ENCODE measurements at places on chromosomes 1 and 21.
A peak's percentile ranks its signal among the peaks of the same experiment; 100 is the strongest.

- no peak for DNase-seq
Measured at GRCh38 chr1:2274231-2274928, 46.3 kb downstream of the SKI start.

DNA sequence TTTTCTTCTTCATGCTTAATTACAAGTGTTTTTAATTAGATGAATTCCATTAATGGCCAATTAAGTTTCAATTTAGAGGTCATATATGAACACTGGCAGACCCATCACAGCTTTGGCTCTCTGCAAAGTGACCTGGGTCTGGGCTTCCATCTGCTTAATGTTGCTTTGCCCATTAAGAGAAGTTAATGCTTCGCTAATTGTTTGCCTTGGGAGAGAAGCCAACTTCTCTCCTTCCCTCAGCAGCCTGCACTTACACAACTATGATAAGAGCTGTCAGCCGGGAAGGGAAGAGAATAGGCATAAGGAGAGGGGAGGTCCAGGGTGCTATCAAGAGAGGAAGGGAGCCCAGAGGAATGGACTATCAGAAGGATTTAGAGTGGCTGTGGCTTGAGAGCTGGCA, 29.0 kb upstream of the CCDC190 start:
- no peak for DNase-seq

DNA sequence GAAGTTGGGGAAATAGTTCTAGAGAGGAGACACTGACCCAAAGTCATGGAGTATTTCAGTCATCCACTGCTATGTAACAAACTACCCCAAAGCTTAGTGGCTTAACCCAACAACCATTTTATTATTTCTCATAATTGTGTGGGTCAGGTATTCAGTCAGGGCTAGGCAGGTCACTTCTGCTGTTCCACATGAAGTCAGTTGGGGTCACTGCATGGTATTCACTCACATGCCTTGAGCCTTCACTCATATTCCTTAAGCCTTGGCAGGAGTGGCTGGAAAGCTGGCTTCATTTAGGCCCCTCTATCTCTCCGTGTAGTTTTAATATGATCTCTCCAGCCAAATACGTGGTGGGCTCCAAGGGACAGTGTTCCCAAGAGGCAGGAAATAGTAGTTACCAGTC, 17.5 kb upstream of the RNF11 start:
- DNase-seq: no peak

DNA sequence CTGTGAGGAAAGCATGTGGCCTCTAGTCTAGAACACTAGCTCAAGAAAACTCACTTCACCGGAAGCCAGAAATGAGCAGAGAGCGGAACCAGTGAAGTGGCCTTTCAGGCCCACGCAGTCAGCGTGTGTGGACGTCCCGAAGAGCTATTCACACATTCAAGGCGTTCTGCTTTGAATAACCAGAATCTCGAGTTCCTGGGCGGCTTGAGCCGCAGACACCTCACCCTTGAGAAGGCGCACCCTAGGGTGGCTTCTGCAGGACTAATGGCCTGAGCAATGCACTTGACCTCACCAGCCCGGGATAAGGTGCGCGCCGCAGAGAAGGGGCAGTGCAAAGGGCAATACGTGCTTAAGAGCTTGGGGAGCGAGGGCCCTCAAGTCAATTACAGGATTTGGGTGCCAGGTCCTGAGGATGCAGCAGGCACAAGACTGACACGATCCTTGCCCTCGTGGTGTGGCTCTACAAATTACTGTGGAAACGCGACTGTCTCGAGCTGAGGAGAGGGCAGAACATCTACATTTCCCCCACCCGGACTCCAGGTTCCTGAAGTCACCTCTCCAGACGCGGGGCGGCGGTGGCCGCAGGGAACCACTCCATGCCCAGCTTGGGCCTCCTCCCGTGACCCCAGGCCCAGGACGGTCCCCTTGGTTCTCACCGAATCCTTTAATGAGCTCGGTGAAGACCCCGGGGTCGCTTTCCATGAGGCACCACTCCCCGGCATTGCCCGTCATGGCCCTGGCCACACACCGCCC, 455 bp downstream of the UCHL5 start:
- peak; percentile 75 for DNase-seq

DNA sequence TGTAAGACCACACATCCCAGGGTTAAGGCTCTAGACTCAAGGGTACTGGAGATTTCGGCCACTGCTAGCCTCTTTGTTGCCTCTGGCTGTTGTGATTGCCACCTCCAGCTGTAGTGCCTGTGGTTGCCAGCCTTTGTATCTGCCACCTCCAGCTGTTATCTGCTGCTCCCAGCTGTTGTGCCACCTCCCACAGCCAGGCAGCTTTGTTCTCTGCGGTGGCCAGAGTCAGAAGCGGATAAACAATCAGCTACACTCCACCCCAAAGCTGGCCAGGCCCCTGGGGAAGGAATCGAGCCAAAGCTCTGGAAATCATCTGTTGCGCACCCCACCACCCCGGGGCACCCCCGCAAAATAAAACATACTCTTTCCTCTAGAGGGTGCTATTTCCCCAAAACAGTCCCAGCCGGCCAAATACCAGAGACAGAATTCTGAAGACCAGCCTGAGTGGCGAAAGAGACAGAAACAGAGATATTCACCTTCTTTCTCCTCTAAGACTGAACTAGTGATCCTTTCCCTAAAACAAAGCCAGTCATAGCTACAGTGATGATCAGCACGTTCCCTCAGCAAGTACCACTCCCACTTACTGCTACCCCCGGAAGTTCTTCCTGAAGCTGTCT, 14.8 kb upstream of the PIGM start:
- no peak for DNase-seq

DNA sequence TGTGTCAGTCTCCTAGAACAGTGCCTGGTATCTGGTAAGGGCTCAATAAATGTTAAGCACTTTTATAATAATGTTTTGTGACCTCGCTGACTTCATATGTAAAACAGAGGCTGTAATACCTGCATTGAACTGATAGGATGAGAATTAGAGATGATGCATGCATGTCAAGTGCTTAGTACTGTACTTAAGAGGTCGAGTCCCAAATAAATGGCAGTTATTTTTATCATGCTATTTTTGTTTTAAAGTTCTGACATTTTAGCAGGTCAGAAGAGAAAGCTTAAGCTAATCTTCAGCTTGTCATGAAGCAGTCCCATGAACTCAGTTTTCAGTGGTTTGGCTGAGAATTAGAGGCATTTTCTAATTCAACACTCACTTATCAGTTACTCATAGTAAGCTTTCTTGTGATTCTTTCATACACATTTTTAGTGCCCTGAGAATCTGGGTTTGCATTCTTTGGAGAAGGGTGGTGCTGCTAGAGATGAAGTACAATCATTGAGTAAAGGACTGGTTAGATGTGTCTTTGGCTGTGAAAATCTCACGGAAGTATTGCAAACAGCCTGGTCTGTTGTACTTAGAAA, 75.7 kb upstream of the RAVER2 start:
- DNase-seq: no peak

GRCh38 chr1:44422161-44422560, 17.1 kb downstream of the RNF220 start:
- no peak for DNase-seq

DNA sequence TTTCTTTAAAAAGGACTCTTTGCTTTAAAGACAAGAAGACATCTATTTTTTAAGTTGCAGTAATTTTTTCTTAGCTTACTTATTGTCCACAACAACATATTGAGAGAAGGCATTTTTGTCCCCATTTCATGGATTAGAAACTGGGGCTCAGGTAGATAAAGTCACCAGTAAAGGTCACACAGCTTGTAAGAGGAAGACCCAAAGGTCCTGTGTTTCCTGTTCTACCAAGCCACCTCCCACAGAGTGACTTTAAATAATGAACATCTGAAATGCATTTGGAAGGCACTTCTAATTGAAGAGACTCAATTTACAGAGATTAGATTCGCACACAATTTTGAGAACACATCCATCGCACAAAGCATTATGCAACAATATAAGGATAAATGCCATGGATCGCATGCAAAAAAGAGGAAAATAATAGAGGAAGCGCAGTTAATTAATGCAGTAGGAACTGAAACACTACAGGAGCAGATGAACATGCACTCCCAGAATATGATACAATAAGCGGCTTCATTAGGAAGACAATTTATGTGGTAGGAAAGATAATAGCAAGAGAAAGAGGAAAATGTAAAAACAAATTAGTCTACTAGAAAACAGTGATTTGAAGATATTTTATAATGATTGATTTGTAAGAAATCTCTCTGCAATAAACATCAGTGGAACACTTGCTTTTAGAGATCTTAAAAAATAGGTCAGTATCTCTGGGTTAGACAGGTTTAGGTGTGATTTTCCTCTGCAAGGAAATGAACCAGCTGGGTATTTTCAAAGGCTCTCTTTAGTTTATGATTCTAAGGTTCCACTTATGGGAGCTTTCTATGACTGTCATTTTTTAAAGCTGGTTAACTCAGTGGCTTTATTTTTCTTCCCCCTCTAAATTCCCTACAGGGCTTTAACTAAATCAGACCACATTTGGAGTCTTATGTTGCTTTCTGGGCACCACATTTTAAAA, 27.1 kb upstream of the CD2 start:
- DNase-seq: no peak
